ENCODE measurements at places on chromosomes 4 and X. TPM values are rescaled to one million over a fixed set of nuclear protein-coding genes. Genes with fewer than 3 reads are reported as not detected.

DNA sequence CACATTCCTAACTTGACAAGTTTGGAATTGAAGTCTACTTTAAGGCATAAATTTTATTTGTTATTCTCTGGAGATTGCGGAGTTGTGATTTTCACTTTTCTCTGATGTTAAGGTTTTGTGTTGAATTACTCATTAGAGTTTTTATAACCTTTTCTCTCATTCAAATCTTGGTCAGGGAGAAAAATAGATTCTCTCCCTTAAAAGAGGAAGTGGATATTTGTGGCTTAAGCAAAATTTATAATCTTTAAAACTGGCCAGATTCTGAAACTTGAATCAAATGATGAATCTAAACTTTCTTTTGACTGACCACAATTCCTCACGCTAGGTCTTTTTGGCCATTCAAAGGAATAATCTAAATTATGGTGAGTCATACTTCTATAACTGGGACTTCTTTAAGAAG is 361.4 kb downstream of the TEX13C start:
- DNase-seq: no peak

GRCh38 chrX:65718538-65718937 is 51.1 kb downstream of the MSN start:
- DNase-seq: no peak

GRCh38 chrX:122188751-122189150 is 995.3 kb upstream of the GRIA3 start:
- no peak for DNase-seq

DNA sequence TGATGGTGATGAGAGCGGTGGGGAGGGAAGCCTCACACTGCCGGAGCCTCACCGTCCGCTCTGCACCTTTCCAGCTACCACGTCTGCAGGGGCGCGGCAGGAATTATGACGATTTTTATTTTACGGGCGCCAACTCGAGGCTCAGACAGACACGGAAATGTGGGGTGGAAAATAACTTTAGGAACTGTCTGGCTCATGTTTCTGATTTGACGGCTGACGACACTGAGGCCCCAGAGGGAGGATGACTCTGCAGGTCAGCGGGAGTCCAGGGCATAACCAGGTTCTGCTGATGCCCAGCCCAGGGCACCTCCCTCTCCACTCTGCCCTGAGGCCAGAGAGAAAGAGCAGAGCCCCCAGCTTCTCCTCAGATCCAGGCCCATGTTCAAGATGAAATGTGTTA is 43.9 kb downstream of the C4orf50 start:
- no peak for DNase-seq

- DNase-seq: no peak
Observed at GRCh38 chr4:155299103-155299502, 77.7 kb downstream of the MAP9 start.

- no peak for DNase-seq
Observed at GRCh38 chrX:119406776-119407175, 7.6 kb downstream of the SLC25A43 start.

- no peak for DNase-seq
Observed at GRCh38 chrX:123600181-123600580, 132.7 kb downstream of the THOC2 start.

DNA sequence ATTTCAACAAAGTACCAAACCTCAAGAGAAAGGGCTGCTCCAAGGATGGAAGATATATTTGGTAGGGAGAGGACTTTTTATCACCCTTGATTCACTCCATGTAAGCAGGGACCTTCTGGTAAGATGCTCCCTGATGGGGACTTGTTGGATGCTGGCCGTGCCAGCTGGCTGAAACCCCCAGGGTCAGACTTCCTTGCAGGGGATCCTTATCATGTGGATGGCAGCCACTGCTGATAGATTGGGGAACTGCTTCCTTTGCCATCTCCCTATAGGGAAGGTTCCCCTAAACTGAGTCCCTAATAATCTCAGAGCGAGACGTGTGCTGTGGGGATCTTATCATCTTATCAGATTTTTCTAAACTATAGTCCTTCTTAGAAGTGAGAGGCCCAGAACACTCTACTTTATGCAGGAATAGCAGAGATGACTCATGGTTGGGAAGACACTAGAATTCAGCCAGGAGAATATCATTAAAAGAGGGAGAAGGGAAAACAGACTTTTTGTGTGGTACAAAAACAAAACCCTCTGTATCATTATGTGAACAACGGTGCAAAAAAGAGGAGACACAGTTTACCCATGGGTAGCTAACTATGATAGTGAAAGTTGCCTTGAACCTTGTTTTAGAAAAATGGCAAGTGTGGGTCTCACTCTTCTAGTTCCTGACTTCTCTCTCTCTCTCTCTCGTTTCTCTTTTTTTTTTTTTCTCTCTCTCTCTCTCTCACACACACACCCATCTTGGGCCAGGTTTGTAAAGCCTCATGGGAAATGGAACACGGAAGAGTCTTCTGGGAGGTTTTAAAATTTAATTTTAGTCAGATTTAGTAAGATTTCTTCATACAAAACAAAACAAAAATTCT is 16.1 kb downstream of the RHOH start:
- DNase-seq: no peak

DNA sequence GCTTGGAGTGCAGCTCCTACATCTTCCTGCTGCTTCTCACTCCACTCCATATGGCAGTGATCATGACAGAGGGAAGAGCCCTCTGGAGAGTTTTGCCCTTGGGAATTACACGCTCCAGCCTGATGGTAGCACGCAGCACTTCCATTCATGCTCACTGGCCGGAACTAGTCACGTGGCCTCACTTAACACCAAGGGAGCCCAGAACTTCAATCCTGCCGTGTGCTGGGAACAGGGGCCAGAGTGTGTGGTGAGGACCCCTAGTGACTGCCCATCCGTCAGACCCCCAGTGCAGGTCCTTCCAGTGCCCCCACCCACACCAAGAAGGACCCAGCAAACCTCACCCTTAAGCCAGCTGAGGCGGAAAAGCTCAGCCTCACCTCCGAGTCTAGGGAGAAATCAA is 230.7 kb downstream of the EVC2 start:
- no peak for DNase-seq

- DNase-seq: peak; percentile 10
Observed at GRCh38 chr4:41934514-41934900, 722 bp upstream of the TMEM33 start.

DNA sequence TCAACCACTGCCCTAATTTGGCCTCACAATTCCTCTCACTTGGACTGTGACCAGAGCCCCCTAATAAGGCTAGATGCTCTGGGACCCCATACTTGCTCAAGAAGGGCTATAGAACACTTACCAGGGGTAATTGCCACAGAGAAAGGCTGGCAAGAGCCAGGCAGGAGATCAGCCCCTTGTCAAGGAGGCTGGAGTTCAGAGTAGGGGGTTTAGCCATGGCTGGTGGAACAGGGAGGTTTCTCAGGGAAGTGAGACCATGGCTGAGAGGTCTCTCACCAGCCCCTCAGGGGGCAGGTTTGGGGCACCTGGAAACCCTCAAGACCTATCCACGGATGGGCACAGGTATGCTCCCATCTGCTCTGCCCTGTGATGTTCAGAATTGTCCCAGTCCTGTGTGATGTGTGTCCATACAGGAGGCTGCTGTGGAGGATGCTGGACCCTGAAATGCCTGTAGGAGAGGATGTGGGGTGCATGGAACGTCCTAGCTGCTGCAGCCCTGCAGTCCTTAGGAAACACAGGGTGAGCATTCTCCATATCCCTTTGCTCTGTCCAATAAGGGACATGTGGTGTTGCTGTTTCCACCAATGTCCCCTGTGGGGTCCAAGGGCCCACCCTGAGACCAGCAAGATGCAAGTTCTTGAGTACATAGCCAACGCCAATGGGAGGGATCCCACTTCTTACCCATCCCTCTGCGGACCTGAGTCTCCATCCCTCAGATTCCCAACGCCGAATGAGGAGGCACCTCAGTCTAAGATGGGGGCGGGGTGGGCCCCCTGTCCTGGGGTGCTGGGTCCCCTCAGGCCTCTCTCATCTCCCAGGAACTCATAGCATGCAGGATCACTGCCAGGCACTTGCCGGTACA is 16.4 kb upstream of the HSFX1 start:
- DNase-seq: no peak

- no peak for DNase-seq
Observed at GRCh38 chrX:105738162-105738561, 84.2 kb upstream of the NRK start.

- peak; percentile 94 for DNase-seq
Observed at GRCh38 chrX:16436348-16437188, 213.4 kb upstream of the S100G start.

GRCh38 chrX:135112096-135112729 is 8.1 kb downstream of the ETDB start:
- DNase-seq: peak; percentile 28

DNA sequence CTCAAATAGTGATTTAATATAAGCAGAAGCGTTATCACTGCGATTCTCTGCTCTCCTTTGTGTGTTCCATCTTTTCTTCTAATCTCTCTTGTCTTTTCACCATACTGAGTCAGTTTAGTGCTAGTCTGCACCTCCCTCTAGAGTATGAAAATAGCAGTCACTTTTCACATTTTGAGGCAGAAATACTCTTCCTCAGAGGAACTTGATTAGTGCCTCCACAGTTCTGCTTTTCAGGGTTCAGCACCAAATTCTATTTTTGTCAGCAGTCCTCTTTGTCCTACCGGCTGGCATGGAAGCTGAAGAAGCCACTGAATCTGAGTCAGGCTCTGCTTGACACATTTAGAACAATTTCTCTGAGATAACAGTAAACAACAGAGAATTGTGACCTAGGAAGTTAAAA is 49.7 kb upstream of the ANKRD17 start:
- DNase-seq: peak; percentile 55

The MAML3 gene
- total RNA-seq: 18.0 TPM

DNA sequence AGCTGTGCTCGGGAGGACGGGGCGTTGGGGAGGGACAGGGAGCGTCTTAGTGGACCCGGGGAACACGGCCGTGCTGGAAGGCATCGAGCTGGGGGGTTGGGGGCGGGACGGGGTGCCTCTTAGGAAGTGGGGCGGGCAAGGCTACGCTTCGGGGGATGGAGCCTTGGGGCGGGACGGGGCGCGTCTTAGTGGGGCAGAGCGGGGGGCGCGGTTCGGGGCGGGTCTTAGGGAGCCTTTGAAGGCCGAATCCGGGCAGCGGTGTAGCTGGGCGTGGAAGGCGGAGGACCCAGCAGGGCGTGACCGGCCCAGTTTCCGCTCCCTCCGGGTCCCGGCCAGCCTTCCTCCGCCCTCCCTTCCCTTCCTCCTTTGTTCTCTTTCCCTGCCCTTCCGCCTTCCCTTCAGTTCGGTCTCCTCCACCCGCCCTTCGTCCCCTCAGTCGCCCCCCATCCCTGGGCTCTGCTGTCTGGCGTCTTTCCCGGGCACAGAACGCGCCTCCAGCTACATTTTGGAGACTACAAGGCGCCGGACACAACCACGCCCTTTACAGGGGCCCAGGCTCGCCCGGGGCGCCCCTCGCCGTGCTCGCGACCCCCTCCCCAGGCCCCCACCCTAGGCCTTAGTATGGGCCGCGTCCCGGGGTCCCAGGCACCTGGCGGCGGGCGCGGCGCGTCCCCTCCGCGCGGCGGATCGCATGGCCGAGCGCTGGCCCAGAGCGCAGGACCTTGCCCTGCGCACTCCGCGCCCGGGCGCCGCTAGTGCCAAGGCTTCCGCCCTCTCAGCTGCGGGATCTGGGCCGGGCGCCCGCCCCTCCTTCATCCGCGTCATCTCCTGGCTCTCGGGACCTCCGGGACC is at the start of gene ARSD:
TSS of gene ARSD (minus strand) at position 757 of the 852 bp plus-strand sequence. CDS start at position 693, 64 bp downstream.
- DNase-seq: peak; percentile 95

The OPN1MW gene
- not detected for total RNA-seq

The UNC5C gene
- 28.4 TPM for total RNA-seq

The RAB9B gene
- total RNA-seq: 3.4 TPM

GRCh38 chr4:5958199-5958735 is 60.0 kb downstream of the C4orf50 start:
- DNase-seq: no peak

- DNase-seq: no peak
Observed at GRCh38 chrX:136191171-136191570, 43.8 kb downstream of the FHL1 start.

DNA sequence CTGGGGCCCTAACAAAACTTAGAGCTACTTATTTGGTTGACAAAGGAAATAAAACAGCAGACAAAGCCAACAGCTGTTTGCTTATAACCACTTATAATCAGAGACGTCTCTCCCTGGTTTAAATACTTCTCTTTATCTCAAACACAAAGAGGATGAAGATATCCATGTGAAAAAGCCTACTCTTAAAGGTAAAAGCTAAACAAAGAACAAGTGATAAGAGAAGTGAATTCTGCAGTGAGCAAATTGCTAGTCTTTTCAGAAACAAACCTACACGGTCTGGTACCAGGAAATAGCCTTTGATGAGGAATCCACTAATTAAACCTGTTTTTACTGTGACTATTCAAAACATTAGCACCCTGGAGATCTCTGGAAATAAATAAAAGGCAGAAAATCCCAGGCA is 46.7 kb downstream of the GRIA3 start:
- DNase-seq: no peak

- DNase-seq: no peak
Observed at GRCh38 chrX:96453139-96453538, 231.5 kb upstream of the DIAPH2 start.

DNA sequence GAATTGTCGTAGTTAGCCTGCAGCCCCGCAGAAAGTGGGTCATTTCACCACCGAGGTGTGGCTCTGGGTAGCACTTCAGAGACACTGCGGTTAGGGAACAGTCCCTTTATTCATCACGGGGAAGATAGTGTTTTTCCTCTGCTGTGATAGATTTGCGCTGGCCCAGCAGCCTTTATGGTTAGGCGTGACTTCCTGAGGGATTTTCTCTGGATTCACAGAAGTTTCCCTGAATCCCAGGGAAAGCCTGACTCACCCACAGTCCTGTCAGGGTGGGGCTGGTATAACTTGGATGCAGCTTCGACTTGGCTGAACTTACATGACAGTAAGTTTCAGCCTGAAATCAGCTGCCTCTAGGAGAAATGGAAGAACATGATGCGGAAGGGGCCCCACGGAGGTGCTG is 196.3 kb upstream of the HHIP start:
- DNase-seq: peak; percentile 60

DNA sequence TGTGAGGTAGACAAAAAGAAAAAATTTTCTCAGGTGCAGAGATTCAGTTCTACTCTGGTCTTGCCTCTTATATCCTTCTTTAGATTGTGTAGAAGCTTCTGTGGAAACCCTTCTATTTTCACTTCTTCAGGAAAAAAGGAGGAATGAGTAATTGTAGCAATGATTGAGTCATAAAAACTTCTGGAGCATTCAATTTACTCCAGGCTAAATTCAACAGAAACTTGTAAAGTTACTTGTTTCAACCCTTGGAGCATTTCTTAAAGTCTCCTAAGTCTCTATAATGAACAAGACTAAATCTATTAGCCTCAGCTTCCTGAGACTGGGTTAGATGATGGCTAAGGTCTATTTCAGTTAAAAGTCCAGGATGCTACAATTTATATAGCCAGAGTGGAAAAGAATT is 29.9 kb downstream of the BOD1L1 start:
- no peak for DNase-seq

GRCh38 chr4:183413234-183414200 is 30.9 kb upstream of the CDKN2AIP start:
- DNase-seq: no peak

The TIGD4 gene
- total RNA-seq: 1.5 TPM

The FGFBP1 gene
- not detected for total RNA-seq

Data from cardiac muscle cell (in vitro differentiated cells and primary cell).